SHP77 treated with DMSO at 0.1 percent for 48 hours (cell line): ENCODE measurements at places on chromosomes 2 and 18.

- peak; percentile 4 for DNase-seq
These were observed 415.9 kb downstream of the GRB14 start for GRCh38 chr2:164205347-164205746.

GRCh38 chr2:154455866-154456265, 242.6 kb upstream of the KCNJ3 start:
- DNase-seq = no peak

DNA sequence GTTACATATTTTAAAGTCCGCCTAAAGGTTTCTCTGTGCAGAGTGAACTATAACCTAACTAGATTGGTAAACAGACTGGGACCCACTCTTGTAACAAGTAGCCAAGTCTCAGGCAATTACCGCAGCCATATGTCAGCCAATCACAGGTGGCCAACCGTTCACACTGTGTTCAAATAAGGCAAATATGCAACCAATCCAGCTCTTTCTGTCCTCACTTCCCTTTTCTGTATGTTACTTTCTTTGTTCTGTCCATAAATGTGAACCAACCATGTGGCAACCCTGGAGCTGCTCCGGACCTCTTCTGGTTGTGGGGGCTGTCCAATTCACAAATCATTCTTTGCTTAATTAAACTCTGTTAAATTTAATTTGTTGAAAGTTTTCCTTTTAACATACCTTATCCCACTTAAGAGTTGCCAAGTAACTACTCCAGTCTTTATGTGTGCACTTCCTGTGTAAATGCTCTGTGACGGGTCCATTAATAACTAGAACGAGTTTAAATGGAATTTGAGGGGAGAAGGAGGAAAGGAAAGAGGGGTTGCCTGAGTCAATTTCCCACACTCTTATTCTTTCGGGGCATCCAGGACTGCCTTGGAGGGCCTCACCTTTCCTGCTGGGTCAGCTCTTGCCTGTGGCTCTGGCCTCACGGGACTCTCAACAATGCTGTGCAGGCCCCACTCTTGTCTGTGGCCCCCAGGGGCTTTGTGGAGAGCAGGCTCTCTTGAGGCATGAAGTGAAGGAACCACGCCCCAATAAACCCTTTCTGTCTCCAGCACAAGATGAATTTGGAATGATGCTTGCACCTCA, 6.6 kb upstream of the RPL37A start:
- DNase-seq = no peak

DNA sequence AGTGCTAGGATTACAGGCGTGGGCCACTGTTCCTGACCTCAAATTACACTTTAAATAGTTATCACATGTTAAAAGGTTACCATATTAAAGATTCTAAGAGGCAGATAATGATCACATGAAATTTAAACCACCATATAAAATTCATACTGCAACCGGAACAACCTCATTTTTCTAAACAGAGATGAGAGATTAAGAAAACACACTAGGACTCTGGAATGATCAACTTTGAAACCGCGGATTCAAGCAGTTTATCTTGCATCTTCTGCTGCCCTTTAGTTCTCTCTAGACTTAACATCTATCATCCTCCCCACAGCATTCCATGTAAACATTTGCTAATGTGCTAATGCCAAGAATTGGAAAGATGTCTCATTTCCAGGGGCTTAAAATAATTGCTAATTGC, 115.8 kb downstream of the PIGN start:
- no peak for DNase-seq

- no peak for DNase-seq
These were observed 55.1 kb downstream of the CYP27C1 start for GRCh38 chr2:127164761-127165538.

GRCh38 chr18:79248495-79249060, 147.2 kb upstream of the NFATC1 start:
- no peak for DNase-seq

- DNase-seq = no peak
These were observed 65.9 kb upstream of the SLC16A14 start for GRCh38 chr2:230134496-230135129.

DNA sequence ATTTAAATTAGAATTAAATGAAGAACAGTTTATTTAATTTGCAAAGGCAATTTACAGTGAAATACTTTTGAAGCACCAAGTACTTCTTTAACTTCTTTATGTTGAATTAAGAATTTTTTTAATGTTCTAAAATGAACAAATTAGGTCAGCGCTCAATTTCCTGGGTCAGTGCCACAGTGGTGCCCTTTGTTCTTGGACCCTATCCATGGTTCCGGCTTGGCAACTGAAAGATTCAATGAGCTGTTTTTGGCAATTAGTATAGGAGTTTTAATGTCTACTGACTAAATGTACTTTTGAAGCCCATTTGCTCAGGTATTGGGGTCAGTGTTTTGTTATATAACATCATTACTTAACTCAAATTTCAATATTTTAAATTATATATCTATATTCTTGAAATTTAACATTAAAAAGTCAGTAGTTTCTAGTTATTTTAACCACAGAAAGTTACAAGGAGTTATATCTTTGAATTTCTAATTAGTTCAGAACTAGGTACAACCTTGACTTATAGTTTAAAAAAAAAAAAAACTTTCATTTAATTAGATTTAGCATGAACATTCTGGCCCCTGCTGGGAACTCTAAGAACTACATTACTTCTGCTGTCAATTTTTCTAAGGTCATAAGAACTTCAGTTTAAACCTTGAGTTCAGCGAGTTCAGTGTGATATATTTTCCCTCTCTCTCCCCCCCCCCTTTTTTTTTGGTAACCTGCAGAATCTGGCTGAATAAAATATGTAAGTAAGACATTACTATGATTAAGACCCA, 7.6 kb upstream of the MSTN start:
- DNase-seq = peak; percentile 23

DNA sequence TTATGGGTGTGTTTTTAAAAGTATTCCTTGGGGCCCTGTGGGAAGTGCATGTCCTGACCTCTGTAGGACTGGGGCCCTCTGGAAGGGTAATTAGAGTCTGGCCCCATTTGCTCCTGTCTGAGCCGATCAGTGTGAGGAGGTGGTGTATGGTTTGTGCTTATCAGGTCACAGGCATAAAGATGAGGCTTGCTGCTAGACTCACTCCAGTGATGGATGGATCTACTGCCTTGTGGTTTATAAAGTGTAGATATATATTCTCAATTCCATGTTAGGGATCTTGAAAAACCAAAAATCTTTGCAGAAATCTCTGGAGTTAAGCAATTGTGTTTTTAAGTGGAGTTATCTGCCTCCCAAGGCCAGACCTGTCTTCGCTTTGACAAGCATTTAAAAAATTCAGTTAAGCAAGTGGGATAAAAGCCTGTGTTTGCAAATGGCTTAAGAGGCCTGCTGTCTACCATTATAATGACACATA, 182.4 kb downstream of the PTPRM start:
- no peak for DNase-seq

DNA sequence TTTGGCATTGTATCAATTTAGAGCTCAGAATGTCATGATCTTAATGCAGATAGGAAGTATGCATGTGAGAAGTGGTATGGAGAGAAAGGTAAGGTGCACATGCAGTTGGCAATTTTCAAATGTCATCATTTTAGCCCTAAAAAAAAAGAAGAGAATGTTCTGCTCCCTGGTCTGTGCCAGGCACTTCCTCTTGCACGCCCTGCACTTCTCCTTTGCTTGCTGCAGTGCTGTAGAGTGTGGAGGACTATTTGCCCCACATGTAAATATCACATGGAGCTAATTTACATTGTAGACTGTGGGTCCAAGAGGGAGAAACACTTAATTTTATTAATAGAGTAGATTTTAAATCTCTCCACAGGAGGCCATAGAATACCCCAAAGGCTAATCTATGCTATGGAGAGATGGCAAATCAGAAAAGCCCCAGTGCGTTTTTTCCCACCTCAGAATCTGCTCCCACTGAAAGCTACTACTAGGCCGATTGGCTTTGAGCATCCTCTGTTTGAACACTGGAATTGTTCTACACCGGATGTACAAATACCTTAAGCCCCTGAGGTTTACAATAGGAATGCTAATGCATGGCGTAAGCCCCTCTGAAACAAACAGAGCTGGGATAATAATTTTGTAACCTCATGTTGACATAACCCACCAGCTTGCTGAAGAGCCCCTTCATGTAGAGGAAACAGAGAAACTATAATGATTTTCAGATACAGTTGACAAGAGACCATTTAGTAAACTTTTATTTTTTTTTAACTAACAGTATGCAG, 137.2 kb upstream of the KLHL14 start:
- no peak for DNase-seq

- DNase-seq = no peak
These were observed 306.7 kb upstream of the CCDC68 start for GRCh38 chr18:55265984-55266383.
